DMS153 (cell line): ENCODE measurements at places on chromosomes 4 and X.

DNA sequence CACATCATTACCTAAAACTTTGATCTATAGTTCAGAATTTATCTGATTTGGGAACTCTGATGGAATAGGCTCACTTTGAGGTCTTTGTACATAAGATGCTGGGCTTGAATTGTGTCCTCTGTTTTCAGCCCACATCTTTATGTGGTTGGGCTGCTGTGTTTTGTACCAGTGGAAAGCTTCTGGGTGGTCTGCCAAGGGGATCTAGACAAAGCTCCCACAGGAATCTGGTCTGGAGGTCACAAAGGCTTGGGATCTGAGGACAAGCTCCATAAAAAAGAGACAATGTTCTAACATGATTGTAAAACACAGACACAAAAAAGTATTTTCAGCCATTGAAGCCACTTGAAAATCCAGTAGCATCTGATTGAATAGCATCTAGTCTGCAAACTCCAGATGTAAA, 393.5 kb upstream of the PITX2 start:
- DNase-seq: no peak

- no peak for DNase-seq
Observed at GRCh38 chrX:107766470-107767150, 9.0 kb downstream of the TSC22D3 start.

- no peak for DNase-seq
Observed at GRCh38 chr4:7240306-7240705, 48.0 kb downstream of the SORCS2 start.

- no peak for DNase-seq
Observed at GRCh38 chrX:109600237-109600651, 24.7 kb downstream of the KCNE5 start.

DNA sequence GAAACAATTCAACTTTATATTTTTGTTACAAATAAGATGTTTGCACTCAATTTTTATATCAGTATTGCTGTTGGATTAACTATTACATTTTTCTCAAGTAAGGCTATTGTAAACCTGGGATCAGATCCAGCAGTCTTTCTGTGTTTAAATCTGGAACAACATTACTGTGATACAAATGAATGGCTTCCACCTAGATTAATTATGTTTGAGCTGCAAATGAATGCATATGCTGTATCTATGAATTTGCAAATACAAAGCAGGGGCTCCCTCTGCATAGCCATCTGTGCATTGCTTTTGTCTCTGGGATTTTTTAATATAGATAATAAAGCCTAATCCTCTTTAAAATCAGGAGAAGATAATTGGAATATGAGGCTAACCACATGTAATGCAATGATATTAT, 69.8 kb upstream of the NEIL3 start:
- no peak for DNase-seq

DNA sequence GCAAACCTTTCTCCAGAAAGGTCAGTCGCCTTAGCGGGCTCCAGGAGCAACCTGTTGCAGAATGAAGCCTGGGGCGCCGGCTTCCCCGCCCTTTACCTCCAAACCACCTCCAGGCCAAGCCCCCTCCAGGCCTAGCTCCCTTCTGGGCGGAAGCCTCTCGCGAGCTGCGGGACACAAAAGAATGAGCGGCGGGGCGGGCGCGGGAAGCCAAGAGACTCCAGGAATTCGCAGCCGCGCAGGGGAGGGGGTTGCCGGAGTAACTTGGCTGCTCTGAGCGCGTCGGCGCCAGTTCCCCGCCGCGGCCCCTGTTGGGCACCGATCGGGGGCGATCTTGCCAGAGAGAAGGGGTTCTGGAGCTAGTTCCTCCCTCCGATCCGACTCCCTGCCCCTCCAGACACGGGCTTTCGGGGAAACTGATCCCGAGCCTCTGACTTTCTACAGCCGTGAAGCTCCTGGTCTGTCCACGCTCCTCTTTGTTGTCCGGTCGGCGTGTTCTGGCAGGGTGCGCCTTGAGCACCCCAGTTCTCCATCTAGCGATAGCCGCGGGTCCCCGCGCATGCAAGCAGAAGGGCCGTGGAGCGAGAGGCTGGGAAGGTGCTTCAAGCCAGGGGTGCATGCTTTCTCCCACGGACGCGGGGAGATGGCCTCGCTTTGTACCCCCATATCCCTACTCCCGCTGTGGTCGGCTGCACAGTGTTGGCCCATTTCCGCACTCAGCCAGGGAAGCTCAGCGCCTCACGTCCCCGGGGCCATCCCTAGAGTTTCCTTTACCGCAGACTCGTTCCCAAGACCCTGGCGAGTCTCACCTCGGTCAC, 1.2 kb downstream of the PROM1 start:
- DNase-seq: no peak

- DNase-seq: no peak
Observed at GRCh38 chr4:105057370-105058105, 89.1 kb upstream of the TET2 start.

GRCh38 chrX:71154641-71155040, 10.0 kb downstream of the NLGN3 start:
- DNase-seq: no peak

- no peak for DNase-seq
Observed at GRCh38 chrX:103446665-103447302, 70.4 kb downstream of the BEX3 start.

DNA sequence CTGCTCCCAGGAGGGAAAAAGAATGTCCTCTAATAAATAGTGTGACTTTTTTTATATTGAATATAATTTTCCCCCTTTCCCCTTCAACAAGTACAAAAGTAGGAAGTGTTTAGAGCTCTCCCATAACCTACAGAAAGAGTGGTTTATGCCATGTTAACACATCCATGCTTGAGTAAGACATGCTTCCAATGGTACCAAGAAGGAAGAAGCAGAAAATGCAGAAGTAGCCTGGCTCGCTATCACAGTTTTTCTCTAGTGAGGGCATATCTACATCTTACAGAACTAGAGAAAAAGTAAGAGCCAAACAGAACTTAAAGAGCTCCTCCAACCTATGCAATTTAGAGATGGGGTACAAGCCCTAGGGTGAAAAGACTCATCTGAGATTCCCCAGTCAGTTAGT, 82.5 kb downstream of the ARHGEF9 start:
- DNase-seq: no peak

DNA sequence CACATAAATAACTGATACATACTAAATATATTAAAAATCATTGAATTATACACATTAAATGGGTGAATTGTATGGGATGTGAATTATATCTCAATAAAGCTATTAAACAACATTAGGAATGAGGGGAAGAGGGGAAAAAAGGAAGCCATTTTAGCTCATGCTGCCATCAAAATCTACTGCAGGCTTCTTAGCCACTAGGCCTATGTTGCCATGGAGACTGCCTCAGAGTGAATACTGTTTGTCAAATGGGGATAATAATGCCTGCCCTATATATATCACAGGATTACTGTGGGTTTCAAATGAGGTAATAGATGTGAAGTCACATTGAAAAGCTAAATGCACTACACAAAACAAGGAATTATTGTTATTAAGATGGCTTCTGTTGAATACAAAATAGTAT, 21.2 kb downstream of the TMEM255A start:
- DNase-seq: no peak

- DNase-seq: peak; percentile 65
Observed at GRCh38 chrX:74291964-74292807, 11.8 kb upstream of the ZCCHC13 start.

DNA sequence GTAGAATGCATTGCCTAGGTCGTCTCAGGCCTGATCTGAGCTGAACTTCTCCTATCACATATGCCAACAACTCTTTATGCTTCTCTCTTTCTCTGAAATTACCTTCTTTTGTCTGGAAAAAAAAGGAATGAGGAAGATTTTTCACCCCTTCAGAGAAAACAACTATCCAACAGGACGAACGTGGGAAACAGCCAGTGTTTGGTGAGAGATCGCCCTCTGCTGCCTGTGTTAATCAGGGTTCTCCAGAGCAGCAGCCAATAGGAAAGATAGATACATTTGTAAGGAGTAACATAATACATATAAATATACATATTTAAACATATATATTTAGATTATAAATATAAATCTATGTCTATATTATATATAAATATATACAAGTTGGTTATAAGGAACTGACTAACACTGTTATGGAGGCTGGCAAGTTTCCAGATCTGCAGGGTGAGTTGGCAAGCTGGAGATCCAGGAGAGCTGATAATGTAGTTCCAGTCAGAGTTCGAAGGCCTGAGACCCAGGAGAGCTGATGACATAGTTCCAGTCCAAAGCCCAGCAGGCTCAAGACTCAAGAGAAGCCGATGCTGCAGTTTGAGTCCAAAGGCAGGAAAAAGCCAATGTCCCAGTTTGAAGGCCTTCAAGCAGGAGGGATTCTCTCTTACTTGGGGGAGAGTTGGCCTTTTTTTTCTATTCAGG, 13.3 kb downstream of the CETN2 start:
- no peak for DNase-seq

- DNase-seq: no peak
Observed at GRCh38 chr4:147480891-147481576, at the start of gene EDNRA. Gene EDNRA (plus strand): TSS chr4:147481097. CDS start chr4:147485682, 4,585 bp downstream.

- DNase-seq: no peak
Observed at GRCh38 chr4:97367878-97368277, 775.4 kb downstream of the STPG2 start.

- DNase-seq: no peak
Observed at GRCh38 chrX:149961572-149961971, 23.3 kb upstream of the EOLA2 start.

GRCh38 chr4:141376769-141377168, 156.1 kb downstream of the ZNF330 start:
- no peak for DNase-seq

DNA sequence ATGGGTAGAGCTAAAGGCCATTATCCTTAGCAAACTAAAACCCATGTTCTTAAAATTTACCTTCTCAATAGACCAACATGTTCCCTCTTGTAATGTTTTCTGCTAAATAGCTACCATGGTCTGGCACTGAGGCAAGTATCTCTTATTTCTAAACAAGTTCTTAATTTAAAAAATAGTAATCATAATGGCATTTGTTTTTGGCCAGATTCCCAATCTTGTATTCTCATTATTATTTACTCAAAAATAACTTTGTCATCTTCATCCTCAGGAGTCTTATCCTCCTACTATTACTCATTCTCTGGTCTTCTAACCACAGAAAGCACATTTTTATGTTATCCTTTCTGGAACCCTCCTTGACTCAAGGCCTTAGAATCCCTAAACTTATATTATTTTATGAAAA, 931.2 kb downstream of the CCSER1 start:
- no peak for DNase-seq

- no peak for DNase-seq
Observed at GRCh38 chr4:105135785-105136184, 10.9 kb upstream of the TET2 start.

- no peak for DNase-seq
Observed at GRCh38 chrX:19446397-19446796, 68.9 kb downstream of the MAP3K15 start.

- no peak for DNase-seq
Observed at GRCh38 chrX:8647176-8647575, 84.8 kb downstream of the ANOS1 start.

DNA sequence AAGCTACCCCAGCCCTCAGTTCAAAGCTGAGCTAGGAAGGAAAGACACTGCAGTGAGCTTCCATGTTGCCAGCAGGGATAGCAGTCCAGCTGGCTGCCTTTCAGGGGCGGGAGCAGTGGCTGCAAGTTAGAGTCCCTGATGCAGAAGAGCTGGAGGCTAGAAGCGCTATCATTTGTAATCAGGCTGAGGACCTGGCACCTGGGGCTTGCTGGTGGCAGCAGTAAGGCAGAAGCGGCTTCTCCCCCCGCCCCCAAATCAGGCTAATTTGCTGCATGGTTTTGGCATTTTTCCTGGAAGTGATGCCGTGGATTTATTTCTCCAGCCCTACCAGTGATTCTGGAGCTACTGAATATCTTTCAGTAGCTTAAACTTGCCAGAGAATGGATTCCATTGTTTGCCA, 203.3 kb downstream of the CLCN4 start:
- DNase-seq: no peak

- DNase-seq: peak; percentile 84
Observed at GRCh38 chrX:115030625-115031024, 13.2 kb upstream of the IL13RA2 start.

DNA sequence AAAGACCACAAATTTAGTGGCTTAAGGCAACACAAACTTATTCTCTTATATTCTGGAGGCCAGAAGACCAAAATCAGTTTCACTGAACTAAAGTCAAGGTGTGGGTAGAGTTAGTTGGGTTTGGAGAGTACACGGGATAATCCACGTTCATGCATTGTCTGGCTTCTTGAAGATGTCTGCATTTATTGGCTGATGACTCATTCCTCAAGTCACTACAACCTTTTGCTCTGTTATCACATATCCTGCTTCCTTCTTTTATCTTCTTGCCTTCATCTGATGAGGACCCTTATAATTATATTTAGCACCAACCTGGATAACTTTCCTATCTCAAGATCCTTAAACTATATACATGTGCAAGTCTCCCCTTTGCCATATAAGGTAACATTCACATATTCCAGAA, 590.0 kb downstream of the FSTL5 start:
- no peak for DNase-seq

DNA sequence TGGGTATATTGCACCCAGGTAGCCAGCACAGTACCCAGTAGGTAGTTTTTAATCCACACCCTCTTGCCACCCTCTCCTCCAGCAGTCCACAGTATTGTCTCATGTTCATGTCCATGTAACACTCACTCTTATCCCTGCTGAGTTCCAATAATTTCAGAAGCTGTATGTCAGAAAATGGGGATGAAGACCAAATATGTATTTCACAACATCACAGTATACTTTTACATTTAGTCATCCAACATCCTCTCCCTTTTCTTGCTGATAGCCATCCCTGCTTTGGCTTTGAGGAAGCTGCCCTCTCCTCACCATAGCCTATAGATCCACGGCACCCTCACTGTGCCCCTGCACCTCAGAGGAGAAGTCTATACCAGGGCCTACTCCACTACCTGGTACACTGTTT, 126.0 kb upstream of the LDB2 start:
- DNase-seq: no peak

DNA sequence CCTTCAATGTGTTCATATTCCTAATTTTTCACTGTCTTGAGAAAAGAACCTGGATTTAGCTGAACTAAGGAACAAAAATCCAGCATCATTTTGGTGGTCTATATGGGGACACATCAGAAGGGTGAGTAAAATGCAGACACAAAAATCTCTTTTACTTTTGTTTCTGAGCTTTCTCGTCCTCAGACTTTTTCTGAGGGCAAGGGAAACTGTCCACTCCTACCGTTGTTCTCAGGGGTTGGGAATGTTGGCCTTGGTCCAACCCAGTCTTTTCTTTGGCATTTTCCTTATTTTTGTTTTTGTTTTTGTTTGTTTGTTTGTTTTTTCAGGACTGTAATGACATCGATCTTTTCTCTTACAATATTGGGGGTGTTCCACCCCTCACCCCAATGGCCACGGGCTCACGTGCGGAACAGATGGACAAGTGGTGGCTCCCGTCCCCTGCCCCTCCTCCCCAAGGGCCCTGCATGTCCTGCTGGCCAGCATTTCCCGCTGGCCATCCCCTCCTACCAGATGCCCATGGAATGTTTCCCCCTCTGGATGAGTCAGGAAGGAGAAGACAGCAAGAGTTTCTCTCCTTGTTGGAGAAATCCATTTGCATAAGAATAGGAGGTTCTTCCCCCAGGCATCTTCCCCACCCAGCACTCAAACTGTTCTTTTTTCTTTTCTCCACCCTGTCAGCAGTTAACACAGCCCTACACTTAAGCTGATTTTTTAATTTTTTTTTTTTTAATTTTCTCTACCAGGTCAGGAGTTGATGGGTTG, 305.4 kb upstream of the NDST4 start:
- no peak for DNase-seq
